ENCODE measurements at places on chromosomes 3 and 15.

DNA sequence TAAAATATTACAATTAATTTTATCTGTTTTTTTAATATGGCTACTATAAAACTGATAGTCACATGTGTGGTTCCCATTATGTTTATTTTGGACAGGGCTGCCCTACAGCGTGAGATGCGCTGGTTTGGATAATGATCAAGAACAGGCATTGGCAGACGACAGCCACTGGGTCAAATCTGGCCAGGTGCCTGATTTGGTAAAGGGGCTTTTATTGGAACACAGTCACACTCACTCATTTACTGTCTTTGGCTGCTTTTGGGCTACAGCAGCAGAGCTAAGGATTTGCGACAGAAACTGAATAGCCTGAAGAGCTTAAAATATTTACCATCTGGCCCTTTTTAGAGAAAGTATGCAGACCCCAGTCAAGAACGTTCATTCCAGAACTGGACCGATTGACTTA, 724.2 kb upstream of the CFAP20DC start:
- DNase-seq: no peak

GRCh38 chr15:38130205-38130567, 122.5 kb upstream of the SPRED1 start:
- no peak for DNase-seq

GRCh38 chr3:173473237-173473636, 75.7 kb downstream of the NLGN1 start:
- no peak for DNase-seq

GRCh38 chr3:46080969-46081345, 53.7 kb upstream of the XCR1 start:
- DNase-seq: no peak

DNA sequence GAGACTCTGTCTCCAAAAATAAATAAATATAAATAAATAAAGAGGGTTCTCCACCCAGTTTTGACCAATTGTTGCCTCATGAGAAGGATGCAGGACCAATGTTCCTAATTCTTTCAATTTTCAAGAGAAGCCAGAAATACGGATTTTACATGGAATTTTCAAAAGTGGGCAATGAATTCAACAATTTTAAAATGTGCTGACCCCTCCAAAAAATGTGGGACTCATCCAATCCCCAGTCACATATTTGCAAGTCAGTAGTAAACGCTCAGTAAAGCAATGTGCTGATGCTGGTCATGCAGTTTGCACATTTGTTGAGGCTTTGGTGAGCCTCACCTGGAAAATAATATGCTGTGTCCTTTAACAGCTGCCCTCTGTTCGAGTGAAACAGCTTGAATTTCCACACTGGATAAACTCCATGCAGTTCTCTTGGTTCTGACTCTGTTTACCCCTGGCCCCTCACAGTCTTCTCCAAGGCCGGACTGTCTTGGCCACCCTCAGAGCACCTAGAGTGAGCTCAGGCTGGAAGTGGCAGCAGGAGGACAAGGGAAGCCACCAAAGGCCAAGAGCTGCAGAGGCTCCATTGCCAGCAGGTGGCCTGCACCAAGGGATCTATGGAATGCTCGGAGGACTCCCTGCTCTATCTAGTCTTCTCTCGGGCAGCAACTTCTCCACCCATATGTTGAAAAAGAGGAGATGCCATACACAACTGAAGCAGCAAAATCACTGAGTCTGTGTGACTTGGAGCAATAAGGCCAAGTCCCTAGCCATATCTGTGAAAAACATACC, 246.8 kb downstream of the UACA start:
- no peak for DNase-seq

GRCh38 chr3:66372681-66373350, 128.0 kb downstream of the LRIG1 start:
- no peak for DNase-seq
